Pons (tissue), 1 donor: ENCODE measurements at places on chromosomes 6 and 20.

GRCh38 chr6:149508485-149508884 lies 23.7 kb upstream of the ZC3H12D start:
- DNase-seq, result no peak

DNA sequence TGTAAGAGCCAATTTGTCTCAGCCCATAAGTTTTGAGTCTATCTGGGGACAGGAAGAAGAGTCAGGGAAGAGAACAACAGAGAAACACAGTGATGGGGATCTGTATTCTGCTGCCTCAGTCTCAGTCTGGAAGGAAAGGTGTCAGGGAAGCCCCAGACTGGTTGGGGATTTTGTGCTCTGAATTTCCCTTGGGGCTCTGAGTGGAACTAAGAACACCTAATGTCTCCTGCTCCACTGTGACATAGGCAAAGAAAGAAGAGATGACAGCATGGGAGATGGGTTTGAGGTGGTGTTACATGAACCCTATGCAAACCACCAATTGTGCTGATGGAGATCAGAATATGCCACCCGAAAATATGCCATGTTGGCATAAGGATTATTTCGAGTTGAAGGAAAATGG lies 139.5 kb upstream of the MYLIP start:
- DNase-seq, result no peak

DNA sequence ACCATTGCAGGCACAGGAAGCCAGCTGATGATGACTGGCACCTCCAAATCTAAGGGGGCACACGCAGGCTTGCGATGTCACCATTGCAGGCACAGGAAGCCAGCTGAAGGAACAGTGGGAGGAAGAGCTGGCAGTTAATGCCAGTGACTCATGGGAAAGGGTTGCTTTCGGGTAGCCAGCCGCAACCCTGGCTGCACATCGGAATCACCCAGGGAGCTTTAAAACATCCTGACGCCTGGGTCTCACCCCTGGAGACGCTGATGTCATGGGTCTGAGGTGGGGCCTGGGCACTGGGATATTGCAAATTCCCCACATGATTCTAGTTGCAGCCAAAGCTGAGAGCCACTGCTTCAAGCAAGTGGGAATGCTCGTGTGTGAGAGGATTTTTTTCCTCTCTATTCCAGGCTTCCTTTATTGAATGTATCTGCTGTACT lies 16.1 kb upstream of the CCN6 start:
- peak; percentile 48 for DNase-seq

DNA sequence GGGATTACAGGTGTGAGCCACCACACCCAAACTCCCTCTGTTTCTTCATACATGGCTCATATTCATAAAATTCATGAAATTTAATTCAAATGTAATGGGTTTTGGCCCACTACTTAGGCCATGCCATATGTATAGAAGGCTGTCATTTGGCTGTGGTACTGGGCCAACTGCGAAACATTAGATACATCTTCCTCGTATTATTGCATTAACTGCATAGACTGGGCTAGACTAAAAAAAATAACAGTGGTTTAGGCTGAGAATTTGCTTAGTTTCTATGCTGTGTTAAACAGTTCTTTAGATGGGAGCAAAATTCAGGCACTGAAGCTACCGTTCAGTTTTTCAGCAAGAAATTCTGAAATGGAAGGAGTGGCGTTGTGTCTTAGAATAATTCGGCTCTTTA lies 133.6 kb downstream of the DOK5 start:
- DNase-seq, result no peak

- DNase-seq, result no peak
Measured at GRCh38 chr6:162485464-162485863, 242.1 kb downstream of the PRKN start.

GRCh38 chr6:156060013-156060412 lies 604.4 kb upstream of the NOX3 start:
- DNase-seq, result no peak

DNA sequence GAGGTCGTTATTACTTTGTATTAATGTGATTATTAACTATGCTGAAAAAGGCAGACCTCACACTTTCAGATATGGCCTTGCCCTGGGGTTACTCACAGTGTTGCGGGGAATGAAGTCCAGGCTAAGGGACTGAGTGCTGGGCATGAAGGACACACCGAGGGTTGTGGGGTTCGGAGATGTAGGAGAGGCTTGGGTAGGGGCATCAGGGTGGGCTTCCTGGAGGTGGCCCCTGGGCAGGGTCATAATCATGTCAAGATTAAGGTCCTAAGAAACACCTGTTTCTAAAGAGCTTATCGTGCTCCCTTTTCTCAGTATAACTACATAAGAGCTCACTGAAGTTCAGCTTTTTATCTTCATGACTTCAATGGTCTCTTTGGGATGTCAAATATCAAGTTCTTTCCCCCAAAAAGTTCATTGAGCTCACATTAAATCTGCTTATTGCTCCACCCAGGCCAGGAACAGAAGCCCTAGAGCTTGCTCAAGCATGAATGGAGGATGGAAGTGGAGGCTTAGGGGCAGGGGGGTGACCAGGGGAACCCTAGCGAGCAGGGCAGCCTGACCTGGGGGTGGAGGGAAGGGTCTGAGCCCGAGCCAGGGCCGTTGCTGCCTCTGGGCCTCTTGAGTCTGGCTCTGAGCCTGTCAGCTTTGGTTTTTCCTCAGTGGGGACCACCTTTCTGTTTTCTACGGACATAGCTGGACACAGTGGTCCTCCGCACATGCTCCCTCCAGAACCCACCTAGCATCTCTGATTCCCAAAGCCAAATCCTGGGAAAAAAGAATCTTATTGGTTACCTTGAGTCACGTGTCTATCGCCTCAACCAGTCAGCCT lies 37.3 kb upstream of the TGM2 start:
- DNase-seq, result no peak

DNA sequence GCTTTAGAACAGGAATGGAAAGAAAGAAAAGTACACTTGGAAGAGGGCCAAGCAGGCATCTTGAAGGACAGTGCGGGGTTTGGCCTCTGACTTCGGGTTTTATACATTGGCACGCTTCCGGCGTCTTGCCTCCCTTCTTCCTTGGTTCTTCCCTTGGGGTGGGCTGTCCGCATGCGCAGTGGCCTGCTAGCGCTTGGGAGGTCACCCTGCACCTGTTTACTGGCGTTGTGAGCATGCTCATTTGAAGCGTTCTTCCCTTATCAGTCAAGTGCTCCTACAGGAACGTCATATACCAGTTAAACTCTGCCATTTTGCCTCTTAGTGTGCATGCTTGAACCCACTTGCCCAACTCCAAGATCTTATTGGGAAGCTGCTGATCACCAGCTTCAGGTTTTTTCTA lies 230.0 kb downstream of the TTLL2 start:
- no peak for DNase-seq

DNA sequence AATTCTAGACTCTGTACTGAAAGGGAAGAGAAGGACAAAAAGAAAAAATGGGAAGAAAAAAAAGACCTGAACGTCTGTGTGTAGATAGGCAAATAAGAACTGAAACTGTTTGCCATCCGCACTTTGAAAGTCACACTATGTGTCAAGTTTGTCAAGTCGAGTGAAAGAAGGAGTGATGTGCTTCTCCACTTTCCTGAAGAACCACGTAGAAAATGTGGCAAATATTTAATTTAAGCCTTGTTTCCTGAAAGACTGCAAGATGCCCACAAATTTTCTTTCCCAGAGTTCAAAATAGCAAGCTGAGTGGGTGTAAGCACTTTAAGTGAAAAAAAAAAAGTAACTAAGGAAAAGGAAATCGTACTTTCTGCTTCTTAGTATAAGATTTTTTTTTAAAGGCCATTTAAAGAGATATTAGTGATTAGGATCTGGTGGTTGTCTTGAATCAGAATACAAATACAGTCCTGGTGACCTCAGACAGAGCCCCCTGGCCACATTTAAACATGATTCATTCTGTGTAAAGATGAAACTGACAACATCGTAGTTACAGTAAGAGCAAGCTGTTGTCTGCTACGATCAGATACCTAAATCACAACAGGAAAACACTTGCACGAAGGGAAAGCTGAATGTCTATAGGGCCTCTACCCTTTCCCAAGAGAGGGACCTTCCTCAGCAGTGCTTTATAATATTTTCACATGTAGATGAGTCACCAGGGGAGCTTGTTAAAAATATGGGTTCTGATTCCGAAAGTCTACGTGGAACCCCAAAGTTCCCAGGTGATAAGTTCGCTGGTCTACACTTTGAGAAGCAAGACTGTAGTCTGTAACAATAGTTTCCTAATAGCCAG lies 102.3 kb downstream of the HIVEP2 start:
- DNase-seq, result no peak

DNA sequence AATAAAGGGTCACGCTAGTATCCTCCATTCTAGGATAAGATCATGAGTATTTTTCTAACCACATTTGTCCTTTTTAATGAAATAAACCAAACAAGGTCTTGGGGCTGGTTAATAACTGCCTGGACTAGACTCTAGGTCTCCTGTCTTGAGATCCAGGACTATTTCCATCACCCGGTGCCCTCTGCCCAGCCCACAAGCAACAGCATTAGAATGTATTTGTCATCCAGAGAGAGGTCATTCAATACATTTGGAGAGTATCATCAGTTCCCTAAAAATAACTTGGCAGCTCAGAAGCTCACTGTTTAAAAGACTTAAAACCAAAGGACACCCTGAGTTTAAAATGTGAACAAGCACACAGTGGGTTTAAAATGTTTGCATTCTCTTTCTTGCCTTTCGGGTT lies 4.4 kb upstream of the RBM24 start:
- no peak for DNase-seq

GRCh38 chr20:61692479-61692878 lies 373.2 kb downstream of the TAF4 start:
- DNase-seq, result no peak

DNA sequence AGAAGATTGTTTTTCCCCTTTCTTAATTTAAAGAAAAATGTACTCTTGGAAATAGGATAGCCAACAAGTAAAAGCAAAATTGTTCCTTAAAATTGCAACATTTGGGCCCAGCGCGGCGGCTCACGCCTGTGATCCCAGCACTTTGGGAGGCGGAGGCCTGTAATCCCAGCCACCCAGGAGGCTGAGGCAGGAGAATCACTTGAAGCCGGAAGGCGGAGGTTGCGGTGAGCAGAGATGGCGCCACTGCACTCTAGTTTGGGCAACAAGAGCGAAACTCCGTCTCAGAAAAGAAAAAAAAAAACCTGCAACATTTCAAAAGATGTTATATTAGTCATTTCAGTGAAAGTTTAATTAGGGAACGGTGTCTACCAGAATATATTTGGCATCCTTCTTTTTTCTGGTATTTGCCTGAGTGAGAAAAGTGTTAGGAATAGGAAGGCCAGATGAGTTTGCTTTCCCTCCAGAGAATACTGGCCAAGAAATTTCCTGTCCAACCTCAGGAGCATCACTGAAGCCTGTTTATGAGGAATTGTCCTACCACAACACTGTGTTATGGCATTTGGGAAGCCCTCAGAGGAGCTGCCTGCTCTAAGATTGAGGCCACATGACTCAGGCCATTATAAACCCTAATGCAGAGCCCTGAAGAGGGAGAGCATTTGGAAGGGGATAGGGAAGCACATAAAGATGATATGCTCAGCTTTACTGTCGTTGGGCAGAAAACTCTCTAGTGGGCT lies 1.2 kb upstream of the GJA1 start:
- DNase-seq, result no peak

- DNase-seq, result no peak
Measured at GRCh38 chr6:147586044-147586443, 77.6 kb downstream of the SAMD5 start.

GRCh38 chr6:42393339-42393738 lies 58.4 kb downstream of the TRERF1 start:
- DNase-seq, result no peak

DNA sequence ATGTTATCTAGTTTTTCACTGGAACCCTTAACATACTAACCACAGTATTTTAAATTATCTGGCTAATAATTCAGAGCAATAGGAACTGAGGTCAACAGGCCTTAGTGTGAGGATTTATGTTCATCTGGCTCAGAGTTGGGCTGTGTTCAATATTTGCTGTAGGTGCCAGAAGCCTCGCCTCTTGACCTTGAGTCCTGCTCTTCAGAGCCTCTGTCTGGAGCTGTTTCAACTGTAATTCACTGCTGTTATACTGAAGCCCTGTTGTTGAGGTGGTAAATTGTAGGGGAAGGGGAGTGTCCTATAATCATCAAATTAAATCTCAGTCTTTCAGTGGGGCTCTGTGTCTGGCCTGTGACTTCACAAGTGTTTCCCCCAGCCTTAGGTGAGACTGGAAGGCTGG lies 184.4 kb downstream of the CDH26 start:
- no peak for DNase-seq

DNA sequence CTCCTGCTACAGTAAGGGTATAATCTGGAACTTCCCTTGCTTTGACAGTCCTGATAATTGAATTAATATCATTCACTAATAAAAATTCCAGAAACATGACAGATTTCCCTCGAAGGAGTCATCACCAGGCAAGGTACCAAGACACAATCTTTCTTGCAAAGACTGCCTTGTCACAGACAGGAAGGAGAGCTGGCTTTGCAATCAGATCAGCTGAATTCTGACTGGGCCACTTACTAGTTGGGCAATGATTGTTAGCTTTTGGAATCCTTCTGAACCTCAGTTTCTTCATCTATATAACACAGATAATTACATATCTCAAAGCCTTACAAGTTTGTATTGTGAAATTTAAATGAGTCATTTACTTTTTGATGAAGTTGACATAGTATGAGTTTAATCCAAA lies 344.2 kb downstream of the RFPL4B start:
- DNase-seq, result no peak

- DNase-seq, result no peak
Measured at GRCh38 chr20:22499515-22500166, 84.7 kb downstream of the FOXA2 start.
